ENCODE measurements at places on chromosomes 2 and 18. TPM values are rescaled to one million over a fixed set of nuclear protein-coding genes. Genes with fewer than 3 reads are reported as not detected.

DNA sequence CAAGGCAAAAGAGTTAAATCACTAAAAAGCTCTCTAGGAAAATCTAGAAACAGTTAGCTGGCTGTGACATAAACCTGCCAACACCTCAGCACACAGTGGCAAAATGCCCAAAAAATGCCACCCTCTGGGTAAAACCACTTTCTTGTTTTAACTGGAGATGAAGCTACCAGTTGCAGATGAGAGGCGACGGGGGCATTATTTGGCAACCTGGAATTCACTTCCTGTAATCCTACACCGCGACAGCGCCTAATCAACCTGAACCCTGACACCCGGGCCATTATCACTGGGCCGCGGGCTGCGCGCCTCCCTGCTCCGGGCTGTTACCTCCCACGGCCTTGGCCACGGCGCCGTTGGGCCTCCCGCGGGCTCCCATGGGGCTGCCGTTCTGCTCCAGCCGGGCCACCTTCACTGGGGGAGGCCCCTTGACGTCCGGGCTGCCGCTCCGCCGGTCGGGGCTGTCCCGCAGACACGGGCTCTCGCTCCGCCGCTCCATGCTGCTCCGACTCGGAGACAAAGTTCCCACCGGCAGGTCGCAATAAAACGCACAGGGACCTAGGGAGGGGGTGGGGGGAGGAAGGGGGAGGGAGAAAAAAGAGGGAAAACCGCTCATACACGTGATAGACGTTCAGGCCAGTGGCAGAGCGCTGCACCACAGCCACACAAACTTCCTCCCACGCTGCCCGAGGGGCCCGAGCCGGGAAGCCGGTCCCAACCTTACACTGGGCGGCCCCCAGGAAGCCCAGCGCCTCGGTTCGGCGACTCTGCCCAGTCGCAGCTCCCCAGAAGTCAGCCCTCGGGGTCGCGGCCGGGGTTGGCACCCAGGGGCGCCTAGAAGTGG, 2.0 kb downstream of the SATB2 start:
- H3K36me3 ChIP-seq = no peaks in the 10 kb centered on the region
- no peaks in the 10 kb centered on the region for H3K27me3 ChIP-seq
- peak; percentile 29 for DNase-seq

DNA sequence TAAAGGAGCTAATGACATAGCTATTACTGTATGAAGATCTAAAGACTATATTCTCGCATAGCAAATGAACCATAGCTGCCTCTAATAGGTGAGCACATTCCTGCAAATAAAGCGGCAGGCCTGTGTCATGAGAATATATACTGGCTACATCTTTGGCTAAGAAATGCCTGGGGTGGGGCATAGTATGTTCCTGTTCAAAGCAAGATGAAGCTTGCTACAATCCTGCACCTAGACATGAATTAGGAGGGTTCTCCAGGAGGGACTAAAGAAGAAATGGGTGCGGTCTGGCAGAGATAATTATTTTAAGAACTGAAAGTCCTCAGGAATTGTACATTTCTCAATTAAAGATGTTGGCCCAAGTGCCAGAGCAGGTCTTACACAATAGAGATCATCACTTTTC, 46.8 kb upstream of the PLA2R1 start:
- H3K4me3 ChIP-seq = no peak overlapping the region
- no peak overlapping the region for H3K27ac ChIP-seq
- H3K4me1 ChIP-seq = no peaks in the 10 kb centered on the region
- no peaks in the 10 kb centered on the region for H3K27me3 ChIP-seq
- DNase-seq = no peak
- H3K36me3 ChIP-seq = no peaks in the 10 kb centered on the region

DNA sequence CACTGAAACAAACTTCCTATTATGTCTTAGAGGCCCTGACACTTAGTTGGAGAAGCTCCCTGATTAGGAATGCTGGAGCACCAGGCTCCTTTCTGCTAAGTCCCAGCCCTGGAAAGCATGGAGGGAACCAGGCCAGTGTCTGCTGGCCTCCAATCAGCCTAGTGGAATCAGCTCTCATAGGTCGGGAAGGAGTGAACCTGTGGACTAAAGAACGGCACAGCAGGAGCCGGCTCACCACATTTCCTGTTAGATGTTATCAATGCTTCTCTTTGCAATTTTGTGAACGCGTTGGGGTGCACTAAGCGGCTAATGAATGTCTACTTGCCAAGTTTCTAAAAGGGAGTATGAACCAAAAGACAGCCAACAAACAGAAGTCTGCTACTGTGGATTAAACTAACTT, 296.6 kb downstream of the NAPG start:
- DNase-seq = peak; percentile 16
- no peak overlapping the region for H3K4me3 ChIP-seq
- H3K4me1 ChIP-seq = no peaks in the 10 kb centered on the region

GRCh38 chr2:5691985-5692529, at the start of gene SOX11:
Gene SOX11, plus strand, starts transcription at chr2:5692384. Its CDS starts 338 bp downstream, at chr2:5692722.
- peak within 1 kb of the TSS; percentile 50 for H3K27ac ChIP-seq
- DNase-seq = peak; percentile 96
- no peaks in the 10 kb centered on the region for H3K36me3 ChIP-seq
- H3K27me3 ChIP-seq = peaks cover 2% of the 10 kb centered on the region
- peak within 1 kb of the TSS; percentile 70 for H3K4me3 ChIP-seq

GRCh38 chr2:109473616-109474318, 140.0 kb downstream of the SEPTIN10 start:
- H3K36me3 ChIP-seq = no peaks in the 10 kb centered on the region
- H3K27me3 ChIP-seq = no peaks in the 10 kb centered on the region
- no peak overlapping the region for H3K27ac ChIP-seq
- DNase-seq = no peak
- H3K4me1 ChIP-seq = peaks cover 7% of the 10 kb centered on the region

- H3K4me1 ChIP-seq = peaks cover 28% of the 10 kb centered on the region
- H3K36me3 ChIP-seq = no peaks in the 10 kb centered on the region
- peak; percentile 36 for DNase-seq
- H3K27ac ChIP-seq = peak overlapping the region; percentile 9
Measured at GRCh38 chr2:216344206-216344949, 27.9 kb downstream of the MARCHF4 start.

GRCh38 chr2:140410695-140411094, 1630.5 kb upstream of the NXPH2 start:
- H3K27ac ChIP-seq = no peak overlapping the region
- no peaks in the 10 kb centered on the region for H3K4me1 ChIP-seq
- no peak overlapping the region for H3K4me3 ChIP-seq
- DNase-seq = no peak
- H3K27me3 ChIP-seq = no peaks in the 10 kb centered on the region

GRCh38 chr18:12679183-12679786, 21.4 kb upstream of the SPIRE1 start:
- no peaks in the 10 kb centered on the region for H3K4me1 ChIP-seq
- peak; percentile 45 for DNase-seq
- H3K4me3 ChIP-seq = no peak overlapping the region
- H3K27me3 ChIP-seq = no peaks in the 10 kb centered on the region

DNA sequence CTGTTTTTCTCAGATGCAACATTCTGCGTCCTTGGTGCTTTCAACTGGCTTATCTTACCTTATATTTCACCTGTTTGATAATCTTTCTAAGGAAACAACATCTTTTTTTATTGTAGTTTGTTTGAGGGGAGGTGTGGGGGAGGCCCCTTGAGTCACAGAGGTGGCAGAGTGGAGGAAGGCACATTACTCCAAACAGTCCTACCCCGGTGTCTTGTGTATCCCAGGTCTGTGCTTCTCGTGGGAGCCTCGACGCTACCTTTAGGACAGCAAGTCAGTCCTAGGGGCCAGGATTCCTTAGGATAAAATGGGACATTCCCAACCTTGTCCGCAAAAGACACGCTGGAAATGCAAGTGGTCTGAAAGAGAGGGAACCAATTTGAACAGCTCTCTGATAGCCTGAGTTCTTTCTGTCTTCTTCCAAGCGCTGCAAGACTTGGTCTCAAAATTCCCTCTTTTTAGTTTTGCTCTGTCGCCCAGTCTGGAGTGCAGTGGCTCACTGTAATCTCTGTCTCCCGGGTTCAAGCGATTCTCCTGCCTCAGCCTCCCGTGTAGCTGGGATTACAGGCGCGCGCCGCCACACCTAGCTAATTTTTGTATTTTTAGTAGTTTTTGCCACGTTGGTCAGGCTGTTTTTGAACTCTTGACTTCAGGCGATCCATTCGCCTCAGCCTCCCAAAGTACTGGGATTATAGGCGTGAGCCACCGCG, 4.0 kb downstream of the GATA6 start:
- H3K4me1 ChIP-seq = peaks cover 2% of the 10 kb centered on the region
- no peak overlapping the region for H3K27ac ChIP-seq
- peaks cover 2% of the 10 kb centered on the region for H3K36me3 ChIP-seq
- no peak for DNase-seq

DNA sequence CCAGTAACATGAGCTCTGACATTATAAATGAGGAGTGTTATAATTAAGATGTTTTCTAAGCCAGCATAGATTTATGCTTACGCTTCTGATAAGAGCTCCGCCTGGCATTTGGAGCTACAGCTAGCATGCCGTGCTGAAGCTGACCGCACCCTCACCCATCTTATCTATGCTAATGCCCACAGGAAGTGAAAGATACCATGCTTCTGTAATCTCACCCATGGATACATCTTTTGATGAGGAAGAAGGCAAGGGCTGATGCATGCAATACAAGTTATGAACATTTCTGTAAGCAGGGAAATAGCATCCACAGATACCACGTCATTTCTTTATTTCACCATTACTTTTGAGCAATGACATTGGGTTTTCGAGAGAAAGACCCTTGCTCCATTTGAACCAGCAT, 82.3 kb downstream of the ARL4C start:
- no peaks in the 10 kb centered on the region for H3K27me3 ChIP-seq
- DNase-seq = no peak
- no peak overlapping the region for H3K4me3 ChIP-seq
- no peaks in the 10 kb centered on the region for H3K36me3 ChIP-seq

GRCh38 chr2:170354855-170355780, 177.2 kb downstream of the MYO3B start:
- DNase-seq = no peak
- no peaks in the 10 kb centered on the region for H3K36me3 ChIP-seq

- DNase-seq = no peak
- no peak overlapping the region for H3K27ac ChIP-seq
- H3K4me3 ChIP-seq = no peak overlapping the region
- H3K36me3 ChIP-seq = no peaks in the 10 kb centered on the region
Measured at GRCh38 chr2:172079416-172079815, 5.9 kb upstream of the DLX1 start.

DNA sequence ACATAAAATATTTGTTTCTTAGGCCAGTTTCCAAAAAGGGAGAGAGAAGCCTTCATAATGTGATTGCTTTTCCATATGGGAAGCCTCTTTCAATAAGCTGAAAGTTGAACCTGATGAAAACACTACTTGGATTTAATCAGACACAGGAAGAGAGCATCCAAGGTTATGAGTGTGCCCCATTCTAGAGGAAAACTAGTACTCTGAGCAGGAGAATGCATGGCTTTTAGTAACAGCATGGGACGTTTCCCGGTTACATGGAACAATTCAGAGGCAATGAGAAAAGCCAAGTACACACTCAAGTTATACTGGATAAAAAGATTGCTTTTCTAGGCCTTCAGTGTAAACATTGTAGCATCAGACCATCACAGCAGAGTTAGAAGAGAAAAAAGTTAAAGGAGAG, 315.8 kb downstream of the ZNF516 start:
- no peak overlapping the region for H3K27ac ChIP-seq
- H3K36me3 ChIP-seq = no peaks in the 10 kb centered on the region
- no peak overlapping the region for H3K4me3 ChIP-seq

GRCh38 chr18:51941999-51942398, 398.0 kb upstream of the DCC start:
- no peaks in the 10 kb centered on the region for H3K36me3 ChIP-seq
- H3K27ac ChIP-seq = no peak overlapping the region
- DNase-seq = no peak
- no peak overlapping the region for H3K4me3 ChIP-seq
- H3K4me1 ChIP-seq = no peaks in the 10 kb centered on the region

DNA sequence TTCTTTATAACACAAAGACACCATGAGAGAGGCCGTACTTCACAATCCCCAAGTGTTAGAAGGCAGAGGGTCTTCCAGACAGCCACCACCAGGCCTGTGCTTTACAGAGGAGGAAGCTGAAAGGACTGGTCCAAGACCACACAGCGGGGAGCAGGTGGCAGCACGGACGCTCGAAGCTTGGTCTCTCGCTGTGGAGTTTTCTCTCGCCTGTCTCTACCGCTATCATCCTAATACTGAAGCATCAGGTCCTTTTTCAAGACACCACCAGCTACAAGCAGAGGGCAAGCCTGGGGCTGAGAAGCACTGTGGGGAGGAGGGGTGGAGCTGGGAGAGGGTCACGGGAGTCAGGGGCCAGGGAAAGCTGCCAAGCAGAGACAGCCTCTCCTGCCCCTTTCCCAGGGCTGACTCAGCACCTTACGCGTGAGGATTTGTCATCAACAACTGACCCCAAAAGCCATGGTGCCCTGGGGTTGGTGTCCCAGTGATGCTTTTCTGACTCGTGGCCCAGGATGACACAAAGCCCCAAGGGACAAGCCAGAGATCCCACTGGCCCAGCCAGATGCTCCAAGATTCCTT, 31.9 kb upstream of the FOSL2 start:
- H3K27me3 ChIP-seq = no peaks in the 10 kb centered on the region
- H3K27ac ChIP-seq = peak overlapping the region; percentile 70
- DNase-seq = peak; percentile 88
- H3K4me1 ChIP-seq = peaks cover 12% of the 10 kb centered on the region

GRCh38 chr2:133711201-133711600, 142.9 kb upstream of the NCKAP5 start:
- DNase-seq = no peak
- H3K4me1 ChIP-seq = no peaks in the 10 kb centered on the region
- no peak overlapping the region for H3K27ac ChIP-seq
- no peak overlapping the region for H3K4me3 ChIP-seq

DNA sequence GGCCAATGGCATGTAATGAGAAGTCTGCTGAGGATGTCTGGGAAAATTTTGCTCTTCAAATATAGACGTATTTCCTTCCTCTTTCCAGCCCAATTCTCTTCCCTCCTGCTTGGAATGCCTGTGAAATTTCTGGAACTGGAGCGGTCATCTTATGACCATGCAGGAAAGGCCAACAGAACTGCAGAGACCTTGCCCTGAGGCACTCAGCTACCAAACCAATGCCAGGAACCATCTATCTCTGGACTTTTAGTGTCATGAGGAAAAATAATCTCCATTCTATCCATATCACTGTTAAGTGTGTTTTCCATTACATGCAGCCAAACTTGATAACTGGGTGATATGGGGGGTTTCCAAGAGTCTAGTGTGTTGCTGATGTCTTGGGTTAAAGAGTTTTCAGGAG, 363.7 kb downstream of the SLC4A3 start:
- H3K4me1 ChIP-seq = no peaks in the 10 kb centered on the region
- H3K4me3 ChIP-seq = no peak overlapping the region
- no peak for DNase-seq
- no peaks in the 10 kb centered on the region for H3K36me3 ChIP-seq
- no peak overlapping the region for H3K27ac ChIP-seq

LYG1 gene
- total RNA-seq = 0.50 TPM

RHOB gene
- 171 TPM for total RNA-seq

ALPG gene
- not detected for total RNA-seq

ABCG8 gene
- not detected for total RNA-seq

BCL11A gene
- total RNA-seq = under 0.01 TPM

DGKD gene
- total RNA-seq = 9.9 TPM

CTIF gene
- 28.1 TPM for total RNA-seq

PROC gene
- not detected for total RNA-seq

Data from fibroblast of lung (primary cell).